Progenitor cell of endocrine pancreas (in vitro differentiated cells): ENCODE measurements at places on chromosomes 5 and 9.
A peak's percentile ranks its signal among the peaks of the same experiment; 100 is the strongest.

DNA sequence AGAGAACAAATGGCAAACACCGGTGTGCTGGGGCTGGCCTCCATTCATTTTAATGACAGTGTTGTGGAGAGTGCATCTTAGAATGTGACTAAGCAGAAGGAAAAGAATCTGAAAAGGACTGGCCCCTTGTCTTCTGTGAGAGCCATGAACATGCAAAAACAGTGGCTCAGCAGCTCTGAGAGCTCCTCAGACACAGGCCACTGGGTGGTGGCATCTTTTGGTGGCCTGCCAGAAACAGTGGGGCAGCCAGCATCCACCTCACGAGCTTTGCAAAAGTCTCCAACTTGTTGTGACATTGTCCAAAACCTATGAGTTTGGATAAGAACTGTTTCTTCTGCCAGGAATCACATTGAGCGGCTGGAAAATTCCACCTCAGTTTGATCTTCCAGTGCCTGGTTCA lies 233.4 kb downstream of the NR3C1 start:
- no peak for DNase-seq
- H3K27ac ChIP-seq, result no peak overlapping the region
- H3K4me3 ChIP-seq, result no peak overlapping the region
- H3K4me1 ChIP-seq, result peaks cover 11% of the 10 kb centered on the region
- no peaks in the 10 kb centered on the region for H3K27me3 ChIP-seq

- no peak for DNase-seq
- no peak overlapping the region for H3K4me3 ChIP-seq
- H3K36me3 ChIP-seq, result no peaks in the 10 kb centered on the region
- no peak overlapping the region for H3K27ac ChIP-seq
- H3K4me1 ChIP-seq, result peaks cover 9% of the 10 kb centered on the region
These were observed 22.9 kb downstream of the TRIM14 start for GRCh38 chr9:98096091-98096490.

- DNase-seq, result peak; percentile 81
- peaks cover 21% of the 10 kb centered on the region for H3K4me1 ChIP-seq
- H3K36me3 ChIP-seq, result peaks cover 6% of the 10 kb centered on the region
- H3K27ac ChIP-seq, result peak within 1 kb of the TSS; percentile 98
These were observed at the start of gene DDX31 for GRCh38 chr9:132669698-132670456. DDX31 (minus strand) TSS chr9:132669983; CDS start chr9:132669934, 49 bp downstream.

DNA sequence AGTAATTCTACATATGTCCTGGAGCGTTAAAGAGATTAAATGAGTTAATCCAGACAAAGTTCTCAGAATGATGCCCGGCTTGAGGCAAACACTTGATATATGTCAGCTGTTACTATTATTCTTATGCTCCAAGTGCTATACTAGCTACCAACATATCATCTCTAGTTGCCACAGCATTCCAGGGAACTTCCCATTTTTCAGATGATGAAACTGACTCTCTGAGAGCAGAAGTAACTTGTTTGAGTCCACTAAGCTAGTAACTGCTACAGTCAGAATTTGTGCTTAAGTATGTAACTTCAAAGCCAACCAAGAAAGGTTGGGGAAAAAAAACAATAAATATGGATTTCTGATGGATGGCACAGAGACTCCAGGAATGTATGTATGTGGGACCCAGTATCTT lies 98.1 kb downstream of the CDK5RAP2 start:
- H3K27ac ChIP-seq, result no peak overlapping the region
- peaks cover 5% of the 10 kb centered on the region for H3K4me1 ChIP-seq
- H3K4me3 ChIP-seq, result no peak overlapping the region

DNA sequence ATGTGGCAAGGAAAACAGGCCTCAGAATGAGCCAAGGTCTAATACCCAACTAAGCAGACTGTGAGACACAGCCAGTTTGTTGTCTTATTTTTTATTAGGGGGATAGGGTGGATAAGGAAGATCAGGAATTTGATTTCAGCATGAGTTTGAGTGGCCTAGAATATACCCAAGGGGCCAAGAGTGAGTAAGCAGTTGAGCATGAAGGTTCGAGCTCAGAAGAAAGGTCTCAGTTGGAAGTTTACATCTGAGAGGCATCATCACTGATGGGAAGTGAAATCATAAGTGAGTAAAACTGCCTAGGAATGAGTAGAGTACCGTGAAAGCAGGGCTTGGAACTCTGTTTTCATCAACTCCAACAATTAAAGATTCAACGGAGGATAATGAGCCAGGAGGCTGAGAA lies 12.6 kb downstream of the PSMD5 start:
- H3K4me3 ChIP-seq, result no peak overlapping the region
- H3K27ac ChIP-seq, result no peak overlapping the region
- no peak for DNase-seq
- peaks cover 1% of the 10 kb centered on the region for H3K4me1 ChIP-seq

- H3K4me3 ChIP-seq, result no peak overlapping the region
- no peak for DNase-seq
- H3K27ac ChIP-seq, result no peak overlapping the region
These were observed 46.0 kb upstream of the COL15A1 start for GRCh38 chr9:98897745-98898144.

GRCh38 chr9:77514886-77515711 lies 133.0 kb downstream of the GNA14 start:
- peaks cover 7% of the 10 kb centered on the region for H3K27me3 ChIP-seq
- no peak for DNase-seq
- peaks cover 15% of the 10 kb centered on the region for H3K4me1 ChIP-seq
- no peak overlapping the region for H3K27ac ChIP-seq

DNA sequence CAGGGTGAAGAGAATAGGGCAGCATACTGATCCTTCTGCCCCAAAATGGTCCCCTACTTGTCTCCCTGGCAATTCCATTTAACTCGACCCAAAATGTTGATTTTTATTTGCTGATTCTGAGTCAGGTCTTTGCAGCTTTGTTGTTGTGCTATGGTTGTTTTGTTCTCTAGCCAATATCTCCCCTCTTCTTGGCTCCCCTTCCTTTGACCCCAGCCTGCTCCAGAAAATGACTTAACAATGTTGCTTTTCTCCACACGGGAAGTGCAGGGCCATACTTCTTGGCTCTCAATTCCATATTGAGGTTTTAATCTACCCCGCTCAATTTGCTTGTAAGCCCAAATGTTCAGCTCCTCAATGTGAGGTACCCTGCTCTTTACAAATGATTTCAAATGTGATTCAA lies 330.0 kb downstream of the RASEF start:
- no peaks in the 10 kb centered on the region for H3K4me1 ChIP-seq
- no peak overlapping the region for H3K4me3 ChIP-seq
- no peaks in the 10 kb centered on the region for H3K36me3 ChIP-seq
- no peak for DNase-seq

DNA sequence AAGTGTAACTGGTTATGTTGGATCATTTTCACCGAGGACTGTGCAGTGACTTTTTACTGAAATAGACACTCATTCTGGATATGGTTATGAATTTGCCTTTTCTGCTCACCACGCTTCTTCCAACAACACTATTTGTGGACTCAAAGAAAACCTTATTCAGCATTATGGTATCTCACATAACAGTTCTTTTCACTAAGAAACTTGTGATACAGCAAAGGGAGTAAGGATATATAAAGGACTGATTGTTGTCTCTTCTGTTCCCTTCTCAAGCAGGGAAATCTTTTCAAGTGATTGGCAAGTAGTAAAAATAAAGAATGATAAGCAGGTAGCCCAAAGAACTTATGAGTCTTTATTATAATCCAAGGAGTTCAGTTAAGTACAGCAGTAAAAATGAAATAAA lies 131.5 kb upstream of the SV2C start:
- no peak overlapping the region for H3K27ac ChIP-seq
- peaks cover 15% of the 10 kb centered on the region for H3K27me3 ChIP-seq
- H3K4me1 ChIP-seq, result no peaks in the 10 kb centered on the region
- H3K36me3 ChIP-seq, result no peaks in the 10 kb centered on the region

- H3K27ac ChIP-seq, result no peak overlapping the region
- DNase-seq, result no peak
- no peak overlapping the region for H3K4me3 ChIP-seq
- H3K27me3 ChIP-seq, result no peaks in the 10 kb centered on the region
- no peaks in the 10 kb centered on the region for H3K36me3 ChIP-seq
These were observed 13.1 kb upstream of the ATP6V1G1 start for GRCh38 chr9:114574438-114574837.

- no peak for DNase-seq
- H3K27me3 ChIP-seq, result no peaks in the 10 kb centered on the region
- H3K4me1 ChIP-seq, result peaks cover 18% of the 10 kb centered on the region
- H3K27ac ChIP-seq, result no peak overlapping the region
- peaks cover 15% of the 10 kb centered on the region for H3K36me3 ChIP-seq
- no peak overlapping the region for H3K4me3 ChIP-seq
These were observed 18.6 kb downstream of the CTNNAL1 start for GRCh38 chr9:108994695-108995094.

DNA sequence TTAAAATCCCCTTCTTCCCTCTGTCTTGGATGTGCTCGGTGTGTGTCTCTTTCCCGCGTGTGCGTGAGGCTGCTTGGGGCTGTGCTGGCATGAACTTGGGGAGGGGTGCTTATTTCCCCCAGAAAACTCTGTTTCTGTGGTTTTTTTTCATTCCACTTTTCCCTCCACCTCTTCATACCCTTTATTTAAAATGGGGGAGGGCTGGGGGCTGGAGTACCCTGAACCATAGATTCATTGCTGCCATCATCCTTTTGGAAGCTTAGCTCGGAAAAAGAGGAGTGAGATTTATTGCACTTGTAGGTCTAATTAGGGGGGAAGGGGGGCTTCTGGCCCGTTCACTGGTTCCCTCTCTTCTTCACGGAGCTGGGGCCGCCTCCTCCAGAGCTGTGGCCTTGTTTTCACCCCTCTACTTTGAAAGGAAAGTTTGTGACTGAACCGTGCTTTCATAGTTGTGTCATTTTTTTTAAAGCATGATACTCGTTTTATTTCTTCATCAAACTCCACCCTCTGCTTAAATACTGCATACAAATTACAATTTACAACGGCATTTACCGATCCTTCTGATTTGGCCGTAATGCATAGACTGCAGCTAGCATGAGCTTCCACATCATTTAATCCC lies 2.9 kb downstream of the NR2F1 start:
- H3K27me3 ChIP-seq, result peaks cover 46% of the 10 kb centered on the region
- H3K36me3 ChIP-seq, result peaks cover 23% of the 10 kb centered on the region
- peak overlapping the region; percentile 85 for H3K27ac ChIP-seq
- no peak for DNase-seq
- peak overlapping the region; percentile 90 for H3K4me3 ChIP-seq

DNA sequence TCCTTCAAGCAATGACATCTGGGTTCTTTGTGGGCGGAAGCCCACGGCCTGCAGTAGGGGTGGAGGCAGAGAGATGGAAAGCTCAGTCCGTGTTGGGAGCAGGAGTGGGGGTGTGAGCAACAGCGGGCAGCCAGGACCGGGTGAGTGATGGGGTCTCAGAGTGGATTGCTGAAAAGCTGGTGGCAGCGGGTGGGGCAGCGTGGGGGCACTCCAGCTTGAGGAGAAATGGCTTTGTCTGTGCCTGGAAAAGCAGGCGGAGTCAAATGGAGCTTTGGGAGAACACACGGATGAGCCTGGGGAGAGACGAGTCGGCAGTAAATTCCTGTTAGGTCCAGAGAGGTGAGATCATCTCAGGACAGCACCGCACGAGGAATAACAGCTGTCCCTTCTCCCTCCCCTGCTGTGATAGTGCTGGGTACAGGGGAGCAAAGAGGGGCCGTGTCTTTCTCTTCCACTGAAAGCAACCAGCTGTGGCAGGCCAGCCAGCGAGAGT lies 42.1 kb downstream of the CACNA1B start:
- no peaks in the 10 kb centered on the region for H3K4me1 ChIP-seq
- no peak for DNase-seq
- no peak overlapping the region for H3K27ac ChIP-seq

DNA sequence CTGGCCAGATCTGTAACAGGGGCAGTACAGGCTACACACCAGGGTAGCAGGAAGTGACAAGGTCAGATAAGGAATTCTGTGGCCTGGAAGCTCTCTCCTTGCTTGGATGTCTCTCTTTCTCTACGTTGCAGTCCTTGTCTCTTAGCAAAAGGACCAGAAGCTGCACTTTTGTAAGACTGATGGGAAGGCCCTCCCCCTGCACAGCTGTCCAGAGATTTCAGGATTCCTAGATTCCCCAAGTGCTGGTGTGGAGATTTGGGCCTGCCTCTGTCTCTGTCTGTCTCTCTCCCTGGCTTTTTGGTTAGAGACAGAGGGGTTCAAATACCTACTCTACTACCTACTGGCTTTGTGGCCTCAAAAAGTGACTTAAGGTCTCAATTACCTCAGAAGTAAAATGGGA lies 10.0 kb upstream of the CNTFR start:
- H3K4me1 ChIP-seq, result no peaks in the 10 kb centered on the region
- no peak overlapping the region for H3K4me3 ChIP-seq
- no peak for DNase-seq
- H3K27ac ChIP-seq, result no peak overlapping the region
- peaks cover 58% of the 10 kb centered on the region for H3K27me3 ChIP-seq

DNA sequence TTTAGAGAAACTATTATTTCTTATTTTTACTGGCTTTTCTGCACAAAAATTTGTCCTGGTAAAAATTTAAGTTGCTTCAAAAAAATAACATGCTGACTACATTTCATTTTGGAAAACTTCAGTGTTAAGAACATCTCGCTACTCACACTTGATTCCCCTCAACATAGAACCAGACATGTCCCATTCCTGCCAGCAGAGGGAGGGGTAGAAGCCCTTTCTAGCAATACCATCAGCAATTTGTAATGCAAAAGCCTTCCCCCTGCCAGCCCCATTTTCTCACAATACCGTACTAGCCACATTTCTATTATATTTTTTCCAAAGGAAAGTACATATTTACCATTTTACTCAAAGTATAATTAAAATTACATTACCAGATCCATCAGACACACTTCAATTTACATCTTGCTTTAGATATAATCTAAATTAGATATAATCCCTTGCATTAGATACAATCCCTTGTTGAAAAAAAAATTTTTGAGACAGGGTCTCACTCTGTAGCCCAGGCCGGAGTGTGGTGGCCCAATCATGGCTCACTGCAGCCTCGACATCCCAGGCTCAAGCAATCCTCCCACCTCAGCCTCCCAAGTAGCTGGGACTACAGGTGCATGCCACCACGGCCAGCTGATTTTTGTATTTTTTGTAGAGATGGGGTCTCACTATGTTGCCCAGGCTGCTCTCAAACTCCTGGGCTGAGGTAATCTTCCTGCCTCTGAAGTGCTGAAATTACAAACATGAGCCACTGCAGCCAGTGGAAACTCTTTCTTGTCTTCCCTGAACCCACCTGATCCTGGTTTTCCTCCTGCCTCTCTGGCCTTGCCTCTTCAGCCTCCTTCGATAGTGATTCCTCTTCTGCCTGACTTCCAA lies 39.6 kb upstream of the IDNK start:
- peaks cover 10% of the 10 kb centered on the region for H3K36me3 ChIP-seq
- peak; percentile 39 for DNase-seq
- H3K27ac ChIP-seq, result no peak overlapping the region
- no peaks in the 10 kb centered on the region for H3K27me3 ChIP-seq

DNA sequence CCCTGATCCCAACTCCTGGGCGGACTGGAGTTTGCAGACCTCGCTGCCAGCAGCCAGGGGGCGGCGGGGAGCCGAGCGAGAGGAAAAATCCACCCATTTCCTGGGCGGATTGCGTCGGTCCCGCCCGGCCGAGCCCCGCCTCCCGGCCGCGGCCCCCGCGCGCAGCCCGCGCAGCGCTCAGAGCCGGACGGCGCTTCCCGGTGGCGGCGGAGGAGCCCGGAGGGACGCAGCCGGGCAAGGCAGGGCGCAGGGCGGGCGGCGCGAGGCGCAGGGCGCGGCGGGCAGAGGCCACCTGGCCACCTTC lies at the start of gene OLFM1:
TSS of gene OLFM1 (plus strand) at position 180 of the 304 bp plus-strand sequence. CDS start 322 bp downstream, outside the sequence.
- DNase-seq, result peak; percentile 53
- no peak within 1 kb of the TSS for H3K27ac ChIP-seq
- no peak within 1 kb of the TSS for H3K4me3 ChIP-seq
- peaks cover 10% of the 10 kb centered on the region for H3K4me1 ChIP-seq
- peaks cover 79% of the 10 kb centered on the region for H3K27me3 ChIP-seq
- no peaks in the 10 kb centered on the region for H3K36me3 ChIP-seq

GRCh38 chr5:173830421-173830820 lies 57.7 kb upstream of the CPEB4 start:
- H3K36me3 ChIP-seq, result no peaks in the 10 kb centered on the region
- DNase-seq, result no peak
- peaks cover 13% of the 10 kb centered on the region for H3K4me1 ChIP-seq
- H3K4me3 ChIP-seq, result no peak overlapping the region
- no peaks in the 10 kb centered on the region for H3K27me3 ChIP-seq
